Activated CD8-positive, alpha-beta memory T cell treated with anti-CD3 and anti-CD28 coated beads, Interleukin-2, amount 10 ng/mL, durations not matched to agents 7 days and 5 days (primary cell): ENCODE measurements at places on chromosomes 3 and 15.

DNA sequence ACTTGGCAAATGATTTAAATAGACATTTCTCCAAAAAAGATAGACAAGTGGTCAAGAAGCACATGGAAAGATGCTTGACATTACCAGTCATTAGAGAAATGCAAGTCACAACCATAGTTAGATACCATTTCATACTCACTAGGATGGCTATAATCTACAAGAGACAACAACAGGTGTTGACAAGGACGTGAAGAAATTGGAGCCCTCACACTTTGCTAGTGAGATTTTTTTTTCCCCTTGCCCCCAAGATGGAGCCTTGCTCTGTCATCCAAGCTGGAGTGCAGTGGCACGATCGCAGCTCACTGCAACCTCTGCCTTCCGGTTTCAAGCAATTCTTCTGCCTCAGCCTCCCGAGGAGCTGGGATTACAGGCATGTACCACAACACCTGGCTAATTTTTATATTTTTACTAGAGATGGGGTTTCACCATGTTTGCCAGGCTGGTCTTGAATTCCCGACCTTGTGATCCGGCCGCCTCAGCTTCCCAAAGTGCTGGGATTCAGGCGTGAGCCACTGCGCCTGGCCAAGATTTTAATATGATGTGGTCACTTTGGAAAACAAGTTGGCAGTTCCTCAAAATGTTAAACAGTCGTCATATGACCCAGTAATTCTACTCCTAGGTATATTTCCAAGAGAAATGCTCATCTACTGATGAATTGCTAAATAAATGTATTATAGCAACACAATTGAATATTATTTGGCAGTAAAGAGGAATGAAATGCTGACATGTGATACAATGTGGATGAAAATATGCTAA, 103.3 kb downstream of the ATG7 start:
- no peak for DNase-seq

- DNase-seq: no peak
These were observed 129.1 kb downstream of the ZNF621 start for GRCh38 chr3:40653878-40654277.

GRCh38 chr15:58616171-58616570, 133.3 kb downstream of the ADAM10 start:
- no peak for DNase-seq

DNA sequence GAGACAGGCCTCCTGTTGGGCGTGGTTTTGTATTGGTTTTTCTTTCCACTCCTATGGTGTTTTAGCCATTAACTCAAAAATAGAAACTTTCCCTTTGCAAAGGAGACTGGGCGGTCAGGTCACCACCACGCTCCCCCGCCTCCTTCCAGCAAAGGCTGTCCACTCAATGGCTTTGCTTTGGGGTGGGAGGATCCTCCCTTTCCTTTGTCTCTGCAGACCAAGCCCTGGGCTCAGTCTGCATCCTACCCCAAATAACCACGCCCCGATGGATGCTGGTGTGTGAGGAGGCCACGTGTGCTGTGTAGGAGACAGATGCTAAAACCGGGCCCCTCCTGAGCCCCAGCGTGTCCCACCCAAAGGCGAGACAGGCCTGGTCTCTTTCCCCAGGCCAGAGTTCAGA, 68.5 kb downstream of the GRIP2 start:
- no peak for DNase-seq

DNA sequence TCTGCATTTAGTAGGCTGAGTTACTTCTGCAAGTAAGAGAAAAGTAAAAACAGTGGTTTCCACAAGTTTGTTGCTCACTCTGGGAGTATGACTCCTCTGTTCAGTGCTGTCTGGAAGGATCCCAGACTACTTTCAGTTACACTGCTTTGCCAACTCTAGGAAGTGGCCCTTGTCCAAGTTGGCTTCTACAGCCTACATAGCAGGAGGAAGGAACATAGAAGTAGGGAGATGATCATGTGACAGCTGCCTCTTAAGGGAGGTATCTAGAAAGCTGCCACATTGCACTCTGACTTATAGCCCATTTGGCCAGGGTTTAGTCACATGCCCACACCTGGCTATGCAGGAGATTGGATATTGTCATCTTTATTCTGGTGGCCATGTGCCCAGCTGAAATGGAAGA, 298.1 kb downstream of the NSUN3 start:
- no peak for DNase-seq

GRCh38 chr3:127299276-127299675, 11.4 kb upstream of the PRR20G start:
- no peak for DNase-seq

GRCh38 chr3:146164971-146165769, 4.2 kb upstream of the PLOD2 start:
- DNase-seq: no peak

DNA sequence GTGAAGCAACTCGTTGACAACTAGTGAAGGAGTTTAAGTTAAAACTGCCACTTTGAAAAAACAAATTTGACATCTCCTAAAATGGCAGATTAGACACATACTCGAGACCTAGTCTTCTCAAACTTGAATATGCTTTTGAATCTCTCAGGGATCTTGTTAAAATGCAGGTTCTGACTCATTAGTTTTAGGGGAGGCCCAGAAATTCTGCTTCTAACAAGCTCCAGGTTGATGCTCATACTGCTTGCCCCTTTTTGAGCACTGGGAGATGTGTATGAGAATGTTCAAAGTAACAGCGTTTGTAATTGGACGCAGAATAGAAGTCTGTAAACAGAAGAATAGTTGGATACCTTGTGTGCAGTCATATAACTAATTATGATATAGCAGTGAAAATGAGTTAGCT, 1.6 kb downstream of the C3orf38 start:
- DNase-seq: no peak

- DNase-seq: no peak
These were observed 771 bp downstream of the CALML4 start for GRCh38 chr15:68204361-68204760.

GRCh38 chr3:186044968-186045367, 63.9 kb downstream of the ETV5 start:
- no peak for DNase-seq

DNA sequence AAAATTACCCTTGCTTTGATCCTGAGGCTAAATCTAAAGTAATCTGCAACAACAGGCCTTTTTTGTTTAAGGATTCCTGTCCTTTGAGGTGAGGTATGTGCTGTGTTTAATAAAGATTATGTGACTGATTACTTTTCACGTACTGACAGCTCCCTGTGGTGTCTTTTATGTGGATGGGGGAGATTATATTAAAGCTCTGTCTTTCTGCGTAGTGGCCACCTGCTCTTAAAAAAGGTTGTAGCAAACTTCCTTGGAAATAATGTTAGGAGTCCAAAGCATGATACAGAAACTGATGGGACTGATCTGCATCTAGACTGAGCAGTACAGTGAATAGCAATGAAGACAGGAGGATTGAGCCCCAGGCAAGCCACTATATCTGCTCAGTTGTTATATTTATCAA, 453.0 kb upstream of the GOLIM4 start:
- DNase-seq: no peak

GRCh38 chr3:59286791-59287531, 237.1 kb upstream of the CFAP20DC start:
- peak; percentile 71 for DNase-seq

- no peak for DNase-seq
These were observed 579.4 kb upstream of the TBL1XR1 start for GRCh38 chr3:177776661-177777101.

GRCh38 chr3:128415200-128415772, 51.4 kb downstream of the DNAJB8 start:
- no peak for DNase-seq

DNA sequence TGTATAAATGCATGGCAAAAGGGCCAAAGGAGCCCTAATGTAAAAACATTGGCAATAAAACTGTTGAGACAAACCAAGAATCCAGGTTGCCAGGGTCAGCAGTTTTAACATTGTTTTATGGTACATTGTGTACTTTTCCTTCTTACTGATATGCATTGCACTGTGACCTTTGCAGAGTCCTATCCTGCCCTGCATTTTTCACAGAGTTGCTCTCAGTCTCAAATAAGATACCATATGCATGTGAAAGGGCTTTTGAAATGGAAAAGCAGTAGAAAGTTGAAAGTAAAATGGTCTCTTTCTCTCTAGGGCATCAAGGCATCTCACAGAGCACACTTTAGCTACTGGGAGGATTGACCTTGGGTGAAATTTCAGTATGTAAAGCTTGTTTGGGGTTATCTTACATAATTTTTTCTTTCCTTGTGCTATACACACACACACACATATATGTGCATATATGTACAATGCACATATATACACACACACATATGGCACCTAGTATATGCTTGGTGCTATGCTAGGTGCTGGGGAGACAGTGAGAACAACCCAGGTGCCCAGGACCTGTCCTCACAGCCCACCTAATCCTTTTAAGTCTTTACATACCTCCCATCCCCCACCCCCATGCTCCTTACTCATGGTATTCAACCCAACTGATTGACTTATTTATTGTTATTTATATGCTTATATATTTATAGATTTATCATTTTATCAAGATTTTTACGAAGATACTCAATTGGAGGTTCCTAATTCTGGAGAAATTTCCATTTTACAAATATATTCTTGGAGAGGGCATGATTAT, 1.2 kb upstream of the PPP2R3A start:
- DNase-seq: no peak

- no peak for DNase-seq
These were observed 231.2 kb downstream of the CACNA2D3 start for GRCh38 chr3:54353546-54353945.

- DNase-seq: no peak
These were observed 294.2 kb upstream of the SEMA6D start for GRCh38 chr15:47422881-47423665.

DNA sequence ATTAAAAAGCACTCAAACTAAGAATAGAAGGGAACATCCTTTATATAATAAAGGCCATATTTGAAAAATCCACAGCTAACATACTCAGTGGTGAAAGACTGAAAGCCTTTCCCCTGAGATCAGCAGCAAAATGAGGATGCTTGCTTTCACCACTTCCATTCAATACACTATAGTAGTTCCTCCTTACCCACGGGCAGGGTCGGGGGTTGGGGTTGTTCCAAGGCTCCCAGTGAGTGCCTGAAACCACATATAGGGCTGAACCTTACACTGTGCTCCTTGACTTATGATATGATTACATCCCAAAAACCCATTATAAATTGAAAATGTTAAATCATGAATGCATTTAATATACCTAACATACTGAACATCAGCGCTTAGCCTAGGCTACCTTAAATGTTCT, 37.7 kb downstream of the ALDH1L1 start:
- no peak for DNase-seq

DNA sequence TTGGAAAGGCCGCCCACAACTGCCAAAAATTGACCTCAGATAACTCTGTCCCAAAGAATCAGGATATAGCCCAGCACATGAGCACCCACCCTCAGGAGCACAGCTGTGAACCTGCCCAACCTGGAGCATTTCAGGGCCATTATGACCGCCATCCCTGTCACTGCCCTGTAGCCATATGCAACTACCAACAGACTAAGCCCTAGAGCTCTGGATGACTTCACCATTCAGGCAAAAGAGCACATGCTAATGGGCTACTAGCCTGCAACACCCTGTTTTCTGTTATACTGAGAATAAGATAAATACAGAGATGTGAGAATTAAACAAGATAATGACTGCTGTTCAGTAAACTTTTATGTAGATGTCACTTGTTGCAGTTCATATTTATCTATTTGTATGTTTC, 45.0 kb downstream of the TXNRD3 start:
- no peak for DNase-seq

DNA sequence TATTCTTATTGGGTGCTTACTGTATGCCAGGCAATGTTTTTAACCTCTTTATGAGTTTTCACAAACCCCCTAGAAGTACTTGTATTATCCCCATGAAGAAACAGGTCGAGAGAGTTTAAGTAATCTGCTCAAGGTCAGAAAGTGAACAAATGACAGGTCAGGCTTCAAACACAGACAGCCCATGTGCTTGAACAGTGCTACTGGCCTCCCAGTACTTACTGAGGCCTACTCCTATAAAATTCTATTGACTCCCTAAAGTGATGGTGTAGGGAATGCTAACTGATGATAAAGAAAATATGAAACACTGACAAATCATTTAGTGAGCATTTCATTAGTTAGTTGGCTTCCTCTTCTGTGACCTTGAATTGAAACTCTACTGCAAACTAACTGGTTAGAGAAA, 4.2 kb upstream of the CNBP start:
- DNase-seq: no peak

- no peak for DNase-seq
These were observed 82.2 kb upstream of the CTDSPL start for GRCh38 chr3:37779289-37780152.

- no peak for DNase-seq
These were observed 59.7 kb upstream of the TBL1XR1 start for GRCh38 chr3:177257006-177257405.

DNA sequence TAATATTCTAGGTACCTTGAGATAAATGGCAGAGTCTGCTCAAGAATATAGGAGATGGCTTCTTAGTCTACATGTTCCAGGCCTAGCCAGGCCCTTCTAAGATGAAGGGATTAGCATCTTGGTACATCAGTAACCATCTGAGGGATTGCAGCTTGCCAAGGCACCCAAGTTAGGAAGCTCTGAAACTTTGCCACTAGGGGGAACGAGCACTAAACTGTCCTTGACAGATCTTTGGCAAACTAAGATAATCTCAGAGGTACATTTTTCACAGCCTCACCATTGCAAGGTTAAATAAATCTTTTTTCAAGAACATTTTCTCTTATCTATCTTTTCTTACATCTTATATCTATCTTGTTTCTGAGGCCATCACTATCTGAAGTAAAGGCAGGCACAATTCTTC, 351.2 kb downstream of the RAP2B start:
- DNase-seq: no peak

DNA sequence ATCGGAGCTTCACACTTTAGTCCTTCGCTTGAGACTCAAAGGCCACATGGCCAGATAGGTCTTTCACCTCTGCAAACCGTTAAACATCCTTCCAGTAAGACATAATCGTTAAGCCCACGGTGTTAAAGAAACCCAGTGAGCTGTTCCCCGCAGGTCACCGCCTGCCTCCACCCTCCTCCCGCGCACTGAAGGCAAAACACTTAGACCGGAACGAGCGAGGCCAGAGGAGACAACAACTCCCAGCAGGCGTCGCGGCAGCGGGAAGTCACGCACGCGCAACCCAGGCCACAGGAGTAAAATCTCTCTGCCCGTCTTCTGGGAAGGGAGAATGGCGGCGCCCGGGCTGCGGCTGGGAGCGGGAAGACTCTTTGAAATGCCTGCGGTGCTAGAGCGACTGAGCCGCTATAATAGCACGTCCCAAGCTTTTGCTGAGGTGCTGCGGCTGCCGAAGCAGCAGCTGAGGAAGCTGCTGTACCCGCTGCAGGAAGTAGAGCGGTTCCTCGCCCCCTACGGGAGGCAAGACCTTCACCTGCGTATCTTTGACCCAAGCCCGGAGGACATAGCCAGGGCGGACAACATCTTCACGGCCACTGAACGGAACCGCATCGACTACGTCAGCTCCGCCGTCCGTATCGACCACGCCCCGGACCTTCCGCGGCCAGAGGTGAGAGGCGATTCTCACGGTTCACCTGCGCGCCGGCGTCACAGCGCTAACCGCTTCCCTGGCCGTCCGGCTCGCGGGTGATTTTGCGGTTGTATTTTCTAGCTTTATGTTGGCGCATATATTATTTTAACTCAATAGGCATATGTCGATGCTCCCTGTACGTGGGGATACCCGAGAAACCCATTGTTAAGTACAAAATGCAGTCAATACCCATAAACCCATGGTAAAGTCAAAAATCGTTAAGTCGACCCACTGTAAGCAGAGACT, at the start of gene GTPBP8:
Gene GTPBP8, plus strand, starts transcription at position 313 of the 931 bp plus-strand sequence. Its CDS starts 16 bp downstream, at position 329.
- DNase-seq: peak; percentile 93
